ENCODE measurements at places on chromosomes 16 and 17.
A peak's percentile ranks its signal among the peaks of the same experiment; 100 is the strongest.

GRCh38 chr17:65917560-65917959, 274.4 kb downstream of the CEP112 start:
- DNase-seq: no peak

DNA sequence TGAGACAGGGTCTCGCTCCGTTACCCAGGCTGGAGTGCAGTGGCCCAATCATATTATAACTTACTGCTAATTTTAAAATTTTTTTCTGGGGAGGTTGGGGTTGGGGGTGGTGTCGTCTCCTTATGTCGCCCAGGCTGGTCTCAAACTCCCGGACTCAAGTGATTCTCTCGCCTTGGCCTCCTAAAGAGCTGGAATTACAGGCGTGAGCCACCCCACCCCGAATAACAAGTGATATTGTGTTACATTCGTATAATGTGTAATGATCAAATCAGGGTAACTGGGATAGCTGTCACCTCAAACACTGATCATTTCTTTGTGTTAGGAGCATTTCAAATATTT, 16.2 kb upstream of the KPNA2 start:
- DNase-seq: no peak

DNA sequence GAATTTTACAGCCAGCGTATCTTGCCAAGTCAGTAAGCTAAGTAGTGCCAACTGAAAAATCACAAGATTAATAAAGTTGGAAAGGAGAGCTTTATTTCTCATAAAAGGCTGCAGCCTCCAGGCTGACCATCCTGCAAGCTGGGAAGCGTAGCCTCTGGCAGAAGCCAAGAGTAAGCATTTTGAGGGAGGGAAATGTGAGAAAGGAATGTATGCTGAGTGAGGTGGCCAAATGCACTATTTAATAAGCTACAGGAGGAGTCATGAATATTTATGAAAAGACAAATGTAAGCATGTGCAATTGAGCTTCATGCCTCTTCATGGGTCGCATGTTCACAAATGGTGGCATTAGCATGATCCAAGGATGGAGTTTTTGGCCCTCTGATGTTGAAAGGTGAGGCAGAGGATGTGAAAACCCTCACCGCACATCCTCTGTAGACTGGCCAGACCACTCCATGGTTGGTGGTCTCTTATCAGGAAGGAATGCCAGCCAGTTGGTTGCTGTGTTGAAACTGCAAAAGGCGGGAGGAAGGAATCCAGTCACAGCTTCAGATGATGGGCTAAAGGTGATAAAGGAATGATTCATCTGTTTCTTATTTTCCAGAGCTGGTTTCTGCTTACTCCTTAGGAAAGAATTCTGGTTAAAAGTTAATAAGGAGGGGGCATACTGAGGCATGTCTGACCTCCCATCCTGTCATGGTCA, 9.2 kb downstream of the KRT33B start:
- no peak for DNase-seq

- no peak for DNase-seq
These were observed 6.9 kb downstream of the ALYREF start for GRCh38 chr17:81884520-81884919.

GRCh38 chr16:66596986-66597848, 7.3 kb upstream of the CMTM3 start:
- DNase-seq: no peak

DNA sequence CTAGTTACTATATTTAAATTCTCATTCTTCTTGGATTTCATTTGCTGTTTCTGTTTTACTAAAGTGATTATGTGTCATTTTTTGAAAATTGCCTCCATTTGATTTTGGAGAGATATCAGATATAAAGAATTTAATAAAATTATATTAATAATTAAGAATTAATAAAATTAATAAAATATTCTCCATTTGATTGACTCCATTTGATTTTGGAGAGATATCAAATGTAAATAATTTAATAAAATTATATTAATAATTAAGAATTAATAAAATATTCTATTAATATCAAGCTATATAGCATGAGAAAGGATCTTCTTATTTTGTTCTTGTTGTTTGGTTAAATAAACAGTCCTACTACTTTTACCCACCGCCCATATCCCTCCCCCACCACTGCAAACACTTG, 23.0 kb downstream of the STXBP4 start:
- DNase-seq: no peak

DNA sequence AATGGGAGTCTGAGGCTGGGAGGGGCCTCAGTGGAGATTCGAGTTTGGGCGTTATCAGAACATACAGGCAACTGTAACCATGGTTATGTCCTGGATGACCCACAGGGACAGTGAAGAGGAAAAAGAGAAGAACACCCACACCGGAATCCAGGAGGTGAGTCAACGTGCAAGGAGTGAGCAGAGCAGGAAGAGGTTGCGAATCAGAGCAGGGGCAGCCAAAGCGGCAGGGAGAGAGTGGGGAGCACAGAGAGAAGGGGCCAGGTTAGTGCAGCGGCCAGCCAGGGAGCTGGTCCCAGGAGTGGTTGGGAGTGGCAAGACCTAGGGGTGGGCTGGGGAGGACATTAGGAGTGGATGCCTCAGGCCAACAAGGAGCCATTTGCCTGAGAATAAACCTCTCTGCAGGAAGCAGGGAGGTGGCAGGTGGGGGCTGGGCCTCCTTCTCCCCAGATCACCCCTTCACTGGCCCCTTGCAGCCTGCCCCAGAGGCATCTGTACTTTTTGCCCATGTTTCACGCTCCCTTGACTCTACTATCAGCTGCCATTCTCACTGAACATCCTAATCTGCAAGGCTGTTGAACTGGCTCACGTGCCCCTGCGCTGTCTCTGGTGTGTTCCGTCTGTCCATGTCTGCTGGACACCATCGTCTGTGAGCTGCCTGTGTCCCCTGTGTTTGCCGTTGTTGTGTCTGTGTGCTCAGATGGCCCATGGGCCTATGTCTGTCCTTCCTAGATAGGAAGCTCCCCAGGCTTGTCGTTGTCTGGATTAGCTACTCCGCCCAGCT, 5.1 kb downstream of the KRT13 start:
- no peak for DNase-seq

GRCh38 chr16:66222756-66223155, 143.7 kb upstream of the CDH5 start:
- no peak for DNase-seq

GRCh38 chr17:82662711-82663261, 14.5 kb upstream of the WDR45B start:
- no peak for DNase-seq

DNA sequence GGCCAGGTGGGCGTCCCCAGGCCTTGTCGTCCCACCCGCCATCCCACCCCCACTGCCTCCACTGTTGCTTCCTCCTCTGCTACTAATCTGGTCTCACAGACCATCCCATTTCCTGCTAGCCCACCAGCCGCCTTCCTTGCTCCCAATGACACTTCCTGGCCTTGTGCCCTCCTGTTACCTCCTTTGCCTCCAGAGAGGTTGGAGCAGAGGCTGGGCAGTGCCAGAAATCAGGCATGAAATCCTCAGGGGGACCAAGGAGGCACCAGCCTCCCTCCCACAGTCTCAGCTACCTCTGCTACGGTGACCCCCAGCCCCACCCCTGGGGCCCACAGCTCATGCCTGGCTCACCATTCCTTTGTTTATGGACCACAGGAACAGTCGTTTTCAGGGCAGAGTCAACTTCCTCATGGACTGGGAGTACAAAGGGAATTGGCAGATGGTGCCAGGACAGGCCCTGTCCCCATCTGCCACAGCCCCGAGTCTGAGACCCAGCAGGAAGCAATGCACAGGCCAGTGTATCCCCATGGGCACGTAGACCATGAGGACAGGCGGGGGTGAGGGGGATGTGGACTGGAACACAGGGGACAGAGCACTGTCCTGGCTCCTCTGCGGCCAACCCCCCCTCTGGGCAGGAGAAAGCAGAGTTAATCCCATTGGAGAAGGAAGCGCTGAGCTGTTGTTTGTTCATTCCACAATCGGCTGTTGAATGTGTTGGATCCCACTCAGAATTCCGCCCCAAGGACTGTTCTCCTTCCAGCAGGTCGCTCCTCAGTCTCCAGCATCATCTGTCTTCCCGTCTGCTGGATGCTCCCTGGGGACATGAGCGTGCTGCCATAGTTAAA, 2.2 kb upstream of the CDH5 start:
- DNase-seq: no peak

GRCh38 chr17:18107061-18107790, 1.3 kb upstream of the MYO15A start:
- no peak for DNase-seq

DNA sequence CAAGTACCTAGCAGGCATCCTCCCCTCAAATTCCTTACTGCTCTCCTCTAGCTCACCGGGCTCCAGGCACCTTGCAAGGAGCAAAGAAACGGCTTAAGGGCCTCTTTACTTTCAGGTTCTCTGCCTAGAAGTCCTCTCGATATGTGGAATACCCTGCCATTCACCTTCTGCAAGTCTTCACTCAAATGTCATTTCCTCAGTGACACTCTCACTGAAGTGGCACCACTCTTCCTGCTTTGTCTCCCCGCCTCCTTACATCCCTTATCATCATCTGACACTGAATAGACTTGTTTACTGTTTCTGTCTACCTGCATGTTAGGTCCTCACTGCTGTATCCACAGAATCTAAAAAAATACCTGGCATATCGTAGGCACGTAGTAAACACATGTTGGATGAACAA, 947 bp downstream of the SLC7A6OS start:
- DNase-seq: no peak

- no peak for DNase-seq
These were observed 60.2 kb downstream of the SMPD3 start for GRCh38 chr16:68388124-68388523.

- DNase-seq: no peak
These were observed 11.8 kb upstream of the MLYCD start for GRCh38 chr16:83887080-83887479.

DNA sequence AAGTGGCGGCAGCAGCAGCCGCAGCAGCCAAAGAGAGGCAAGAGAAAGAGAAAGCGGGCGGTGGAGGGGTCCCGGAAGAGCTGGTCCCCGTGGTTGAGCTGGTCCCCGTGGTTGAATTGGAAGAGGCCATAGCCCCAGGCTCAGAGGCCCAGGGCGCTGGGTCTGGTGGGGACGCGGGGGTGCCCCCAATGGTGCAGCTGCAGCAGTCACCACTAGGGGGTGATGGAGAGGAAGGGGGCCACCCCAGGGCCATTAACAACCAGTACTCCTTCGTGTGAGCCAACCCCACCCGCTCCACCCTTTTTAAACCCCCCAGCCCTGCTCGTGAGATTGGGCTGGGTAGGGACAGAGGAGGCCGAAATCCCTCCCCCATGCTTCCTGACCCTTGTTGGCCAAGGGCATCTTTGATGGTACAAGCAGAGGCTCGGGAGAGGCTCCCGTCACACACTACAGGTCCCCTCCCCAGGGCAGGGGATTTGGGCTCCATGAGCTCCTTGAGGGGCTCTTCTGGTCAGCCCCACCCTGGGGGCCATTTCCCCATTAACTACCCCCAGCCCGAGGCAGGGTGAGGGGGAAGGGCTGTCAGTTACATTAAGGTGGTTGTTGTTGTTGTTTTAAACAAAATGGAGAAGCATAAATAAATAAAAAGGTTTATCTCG, 4.6 kb upstream of the ATP2A1 start:
- DNase-seq: peak; percentile 29

- no peak for DNase-seq
These were observed 19.5 kb downstream of the ACSF3 start for GRCh38 chr16:89113152-89113547.

- DNase-seq: no peak
These were observed 210.0 kb downstream of the BCAS3 start for GRCh38 chr17:60887614-60888028.

- no peak for DNase-seq
These were observed 9.4 kb downstream of the CPNE7 start for GRCh38 chr16:89584768-89585549.

DNA sequence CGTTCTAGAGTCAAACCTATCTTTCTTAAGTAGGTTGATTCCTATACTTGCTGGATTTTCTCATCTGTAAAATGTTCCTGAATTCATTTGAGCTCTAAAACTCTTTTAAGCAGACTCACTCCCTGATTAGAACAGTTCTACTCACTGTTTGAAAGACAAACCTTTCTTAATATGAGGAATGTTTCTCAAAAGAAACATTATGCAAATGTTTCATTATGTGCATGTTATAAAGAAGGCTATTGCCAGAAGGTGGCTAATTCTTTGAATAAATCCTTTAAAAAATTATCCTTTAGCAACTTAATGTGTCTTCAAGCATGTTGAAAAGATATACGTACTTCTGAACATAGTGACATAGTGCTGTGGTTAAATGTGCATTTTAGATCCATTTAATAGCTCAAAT, 124.1 kb downstream of the CDH11 start:
- no peak for DNase-seq

DNA sequence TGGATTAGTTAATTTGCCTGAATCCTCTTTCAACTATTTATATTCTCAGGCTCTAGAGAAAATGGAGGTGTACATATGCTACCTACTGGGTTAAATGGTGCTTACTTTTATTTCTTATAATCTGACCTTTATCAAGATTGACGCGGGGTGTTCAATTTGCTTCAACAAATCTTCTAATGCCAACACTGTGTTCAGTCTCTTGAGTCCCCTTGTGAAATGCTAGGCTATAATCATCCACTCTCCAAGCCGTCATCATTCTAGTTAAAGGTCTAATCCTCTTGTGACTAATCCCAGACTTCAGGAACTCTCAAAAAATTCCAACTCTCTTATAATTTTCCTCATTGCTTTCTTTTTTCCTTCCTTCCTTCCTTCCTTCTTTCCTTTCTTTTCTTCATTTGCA, 1396.2 kb downstream of the CDH8 start:
- DNase-seq: no peak

- DNase-seq: no peak
These were observed 134.7 kb downstream of the ABCA8 start for GRCh38 chr17:68820476-68820824.

GRCh38 chr17:36722121-36722902, 120.9 kb downstream of the MRM1 start:
- peak; percentile 55 for DNase-seq

DNA sequence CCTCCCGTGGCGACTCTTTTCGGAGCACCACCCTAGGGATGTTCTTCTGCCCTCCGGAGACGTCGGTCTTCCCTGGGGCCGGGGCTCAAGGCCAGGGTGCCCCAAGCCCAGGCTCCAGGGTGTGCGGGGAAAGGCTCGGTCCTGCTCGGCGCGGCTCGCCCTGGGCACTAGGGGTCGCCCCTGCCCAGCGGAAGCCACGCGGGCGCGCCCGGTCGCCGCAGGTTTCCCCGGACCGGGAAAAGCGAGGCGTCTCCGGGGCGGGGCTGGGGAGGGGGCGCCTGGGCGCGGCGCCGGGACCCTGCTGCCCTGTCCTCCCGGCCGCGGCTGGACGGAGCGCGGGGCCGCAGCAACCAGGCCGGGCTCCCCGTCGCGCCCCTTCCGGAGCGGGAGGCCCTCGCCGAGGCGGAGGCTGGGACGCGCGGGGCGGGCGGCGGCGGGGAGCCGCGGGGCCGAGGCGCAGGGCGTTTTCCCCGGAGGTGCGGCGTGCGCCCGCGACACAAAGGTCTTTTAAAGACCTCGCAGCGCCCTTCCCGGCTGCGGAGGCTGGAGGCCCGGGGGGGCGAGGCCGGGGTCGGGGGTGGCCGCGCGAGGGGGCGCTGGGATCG, 76.4 kb downstream of the MRC2 start:
- peak; percentile 37 for DNase-seq

GRCh38 chr16:2173366-2173765, 17.8 kb downstream of the TRAF7 start:
- no peak for DNase-seq

- DNase-seq: no peak
These were observed 89.5 kb downstream of the TNFRSF13B start for GRCh38 chr17:16882243-16882925.

- no peak for DNase-seq
These were observed 302.2 kb upstream of the SALL1 start for GRCh38 chr16:51453251-51453650.

GRCh38 chr16:88649195-88649923, 1.5 kb downstream of the CYBA start:
- no peak for DNase-seq

- no peak for DNase-seq
These were observed 225.8 kb downstream of the PMP22 start for GRCh38 chr17:15039366-15039765.
